Cortex of kidney (tissue), 1 donor: ENCODE measurements at places on chromosomes 2 and 18.

- no peak for DNase-seq
These were observed 53.9 kb downstream of the ANKMY1 start for GRCh38 chr2:240503848-240504247.

DNA sequence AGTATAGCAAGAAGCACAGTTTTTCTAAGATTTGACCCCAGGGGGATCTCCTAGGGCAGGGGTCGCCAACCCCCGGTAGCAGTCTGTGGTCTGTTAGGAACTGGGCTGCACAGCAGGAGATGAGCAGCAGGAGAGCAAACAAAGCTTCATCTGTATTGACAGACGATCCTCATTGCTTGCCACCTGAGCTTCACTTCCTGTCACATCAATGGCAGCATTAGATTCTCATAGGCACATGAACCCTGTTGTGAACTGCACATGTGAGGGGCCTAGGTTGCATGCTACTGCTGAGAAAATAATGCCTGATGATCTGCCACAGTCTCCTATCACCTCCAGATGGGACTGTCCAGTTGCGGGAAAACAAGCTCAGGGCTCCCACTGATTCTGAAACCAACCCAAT, 136.2 kb downstream of the RGPD3 start:
- no peak for DNase-seq

- DNase-seq: no peak
These were observed 488 bp upstream of the RHOB start for GRCh38 chr2:20446255-20446916.

- no peak for DNase-seq
These were observed 2.0 kb upstream of the ZFAND2B start for GRCh38 chr2:219204425-219205164.
